ENCODE measurements at places on chromosomes 3 and 15. TPM values are rescaled to one million over a fixed set of nuclear protein-coding genes. Genes with fewer than 3 reads are reported as not detected.
A peak's percentile ranks its signal among the peaks of the same experiment; 100 is the strongest.

DNA sequence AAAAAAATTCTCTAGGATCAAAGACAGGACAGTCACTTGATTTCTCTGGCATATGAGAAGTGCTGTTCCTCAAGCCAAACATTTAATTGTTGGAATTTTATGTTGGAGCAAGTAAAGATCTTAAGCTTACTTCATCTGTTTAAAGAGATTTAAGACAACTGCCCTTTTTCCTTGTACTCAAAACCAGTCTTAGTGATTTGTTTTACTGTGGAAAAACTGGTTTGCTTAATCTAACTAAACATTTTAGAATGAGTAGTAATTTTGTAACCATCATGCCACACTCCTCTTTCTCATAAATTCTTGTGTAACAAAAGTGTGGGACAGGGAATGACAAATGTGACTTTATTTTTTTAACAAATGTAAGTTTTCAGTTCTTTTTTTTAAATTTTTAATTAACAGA lies 18.4 kb downstream of the PRKCI start:
- no peaks in the 10 kb centered on the region for H3K4me1 ChIP-seq
- H3K27ac ChIP-seq: no peak overlapping the region
- H3K27me3 ChIP-seq: no peaks in the 10 kb centered on the region

GRCh38 chr3:182420741-182421140 lies 372.6 kb upstream of the ATP11B start:
- H3K27me3 ChIP-seq: no peaks in the 10 kb centered on the region
- no peak overlapping the region for H3K27ac ChIP-seq
- H3K36me3 ChIP-seq: no peaks in the 10 kb centered on the region
- DNase-seq: no peak

GRCh38 chr15:90565866-90566265 lies 36.1 kb downstream of the CRTC3 start:
- peaks cover 63% of the 10 kb centered on the region for H3K4me1 ChIP-seq
- H3K27me3 ChIP-seq: no peaks in the 10 kb centered on the region
- H3K36me3 ChIP-seq: no peaks in the 10 kb centered on the region
- peak overlapping the region; percentile 4 for H3K27ac ChIP-seq

DNA sequence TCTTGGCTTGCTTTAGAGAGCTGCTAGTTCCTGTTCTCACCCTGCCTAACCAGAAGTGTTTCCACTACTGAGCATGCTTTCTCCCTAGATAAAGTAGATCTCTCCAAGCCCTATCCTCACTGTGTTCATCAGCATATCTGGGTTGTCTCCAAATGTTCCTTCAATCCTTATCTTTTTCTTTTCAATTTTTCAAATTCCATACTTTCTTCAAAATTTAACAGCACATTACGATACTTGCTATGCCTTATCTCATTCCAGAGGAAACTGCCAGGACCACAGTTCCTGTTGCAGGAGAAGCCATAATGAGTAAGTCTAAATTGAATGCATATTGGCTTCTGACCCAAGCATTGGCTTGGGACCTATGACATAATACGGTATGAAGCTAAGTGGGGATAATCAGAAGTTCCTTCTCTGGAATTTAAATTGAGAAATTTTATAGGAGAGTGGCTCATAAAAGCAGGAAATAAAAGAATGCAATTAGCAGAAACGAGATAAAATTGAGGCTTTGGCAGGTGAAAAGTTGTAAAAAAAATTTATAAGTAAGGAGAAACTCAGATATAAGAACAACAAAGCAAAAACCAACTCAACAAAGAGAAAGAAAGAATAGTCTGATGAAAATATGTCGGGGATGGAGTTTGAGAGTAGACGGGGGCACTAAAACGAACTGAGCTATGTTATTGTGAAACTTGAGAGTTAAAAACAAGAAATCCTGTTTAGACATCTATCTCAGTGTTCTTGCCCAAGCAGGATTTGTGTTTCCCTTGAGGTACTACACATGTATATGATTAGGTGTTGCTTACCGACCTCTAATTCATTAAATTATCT lies 631.7 kb upstream of the CCDC54 start:
- no peak overlapping the region for H3K4me3 ChIP-seq
- no peaks in the 10 kb centered on the region for H3K36me3 ChIP-seq
- no peaks in the 10 kb centered on the region for H3K27me3 ChIP-seq
- DNase-seq: no peak
- H3K4me1 ChIP-seq: peaks cover 3% of the 10 kb centered on the region
- H3K27ac ChIP-seq: no peak overlapping the region

- no peak overlapping the region for H3K27ac ChIP-seq
- no peak overlapping the region for H3K4me3 ChIP-seq
- peaks cover 4% of the 10 kb centered on the region for H3K4me1 ChIP-seq
Measured at GRCh38 chr3:184716622-184717398, 4.9 kb upstream of the MAGEF1 start.

DNA sequence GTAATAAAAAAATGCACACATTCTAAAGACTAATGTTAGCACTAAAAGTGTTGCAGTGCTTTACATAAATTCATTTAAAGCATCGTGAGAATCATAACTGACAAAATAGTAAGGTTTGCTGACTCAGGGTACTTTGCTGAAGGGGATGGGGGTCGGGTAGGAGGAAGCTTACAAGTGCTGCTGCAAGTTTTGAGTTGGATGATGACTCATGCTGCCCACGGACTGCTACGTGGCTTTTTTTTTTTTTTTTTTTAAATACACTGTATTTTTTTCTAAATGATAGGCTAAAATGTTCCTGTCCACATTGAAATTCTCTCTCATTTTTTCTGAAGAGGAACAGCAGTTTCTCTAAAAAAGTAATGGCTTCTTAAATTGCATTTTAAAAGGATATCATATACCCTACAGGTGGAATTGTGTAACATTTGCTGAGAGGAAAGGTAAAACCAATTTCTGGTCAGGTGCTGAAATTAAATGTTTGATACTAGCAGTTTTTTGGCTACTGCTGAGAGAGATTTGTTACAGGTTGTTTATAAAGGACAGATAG lies 2.2 kb downstream of the MAPK6 start:
- H3K27ac ChIP-seq: peak overlapping the region; percentile 90
- peaks cover 24% of the 10 kb centered on the region for H3K4me1 ChIP-seq
- DNase-seq: peak; percentile 35
- H3K27me3 ChIP-seq: no peaks in the 10 kb centered on the region
- H3K4me3 ChIP-seq: peak overlapping the region; percentile 79

GRCh38 chr3:86837871-86838270 lies 153.1 kb downstream of the VGLL3 start:
- H3K36me3 ChIP-seq: no peaks in the 10 kb centered on the region
- H3K4me3 ChIP-seq: no peak overlapping the region
- H3K4me1 ChIP-seq: no peaks in the 10 kb centered on the region

- H3K4me1 ChIP-seq: peaks cover 16% of the 10 kb centered on the region
- H3K27me3 ChIP-seq: no peaks in the 10 kb centered on the region
- H3K27ac ChIP-seq: no peak overlapping the region
- no peak for DNase-seq
Measured at GRCh38 chr15:88828791-88829190, 25.6 kb downstream of the ACAN start.

GRCh38 chr15:28956491-28956890 lies 70.7 kb downstream of the APBA2 start:
- H3K36me3 ChIP-seq: no peaks in the 10 kb centered on the region
- no peak overlapping the region for H3K4me3 ChIP-seq
- H3K4me1 ChIP-seq: no peaks in the 10 kb centered on the region
- DNase-seq: no peak
- H3K27ac ChIP-seq: no peak overlapping the region

GRCh38 chr15:90266061-90266431 lies 574 bp downstream of the NGRN start:
- H3K36me3 ChIP-seq: peaks cover 8% of the 10 kb centered on the region
- no peak for DNase-seq
- peak overlapping the region; percentile 93 for H3K4me3 ChIP-seq
- H3K27me3 ChIP-seq: no peaks in the 10 kb centered on the region

DNA sequence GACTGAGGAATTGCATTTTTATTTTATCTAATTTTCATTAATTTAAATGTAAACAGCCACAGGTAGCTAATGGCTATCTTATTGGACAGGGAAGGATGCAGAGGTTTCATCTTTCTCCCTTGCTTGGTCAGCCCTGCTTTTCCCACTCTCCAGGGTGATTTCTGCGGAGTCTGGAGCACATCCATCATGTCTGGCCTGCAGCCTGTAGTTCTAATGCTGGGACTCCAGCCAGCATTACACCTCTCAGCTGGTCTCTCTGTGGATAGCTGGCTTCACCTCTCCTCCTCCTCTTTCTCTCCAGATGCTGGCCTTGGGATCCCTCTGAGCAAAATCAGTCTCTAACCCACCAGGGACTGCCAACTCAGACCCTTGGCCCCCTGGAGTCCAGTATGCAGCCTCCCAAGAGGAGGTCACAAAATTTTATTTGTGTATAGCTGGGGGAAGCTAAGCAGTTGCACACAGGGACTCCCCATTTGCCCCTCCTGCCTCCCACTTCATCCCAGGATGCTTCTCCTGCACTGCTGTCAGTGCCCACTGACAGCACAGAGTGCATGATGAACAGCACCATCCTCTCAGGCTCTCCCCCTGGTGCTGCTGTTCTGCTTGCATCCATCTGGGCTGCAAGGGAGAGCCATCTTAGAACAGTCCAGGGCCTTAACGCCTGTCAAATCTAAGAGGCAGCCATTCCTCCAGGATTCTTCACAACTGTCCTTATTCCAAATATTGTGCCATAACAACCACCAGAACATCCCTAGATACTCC lies 1.7 kb downstream of the BFSP2 start:
- no peak overlapping the region for H3K27ac ChIP-seq
- no peaks in the 10 kb centered on the region for H3K36me3 ChIP-seq
- DNase-seq: no peak
- H3K4me1 ChIP-seq: no peaks in the 10 kb centered on the region

DNA sequence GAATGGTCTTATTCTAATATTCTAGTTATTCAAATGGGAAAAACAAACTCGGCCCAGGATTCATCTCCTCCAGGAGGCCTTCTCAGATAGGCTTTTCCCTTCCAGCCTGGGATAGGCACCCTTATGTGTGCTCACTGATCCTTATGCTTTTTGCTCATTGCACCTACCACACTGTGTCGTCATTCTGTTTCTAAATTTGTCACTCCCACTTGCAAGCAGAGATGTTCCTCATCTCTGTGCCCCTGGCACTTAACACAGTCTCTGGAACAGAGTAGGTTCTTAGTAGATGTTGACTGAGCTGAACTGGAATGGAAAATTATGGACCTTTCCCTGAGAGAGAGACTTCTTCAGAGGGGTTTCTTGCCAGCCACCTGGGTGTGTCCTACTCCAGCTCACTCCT lies 18.7 kb upstream of the SPG11 start:
- no peaks in the 10 kb centered on the region for H3K36me3 ChIP-seq
- no peak overlapping the region for H3K4me3 ChIP-seq
- no peaks in the 10 kb centered on the region for H3K4me1 ChIP-seq
- no peaks in the 10 kb centered on the region for H3K27me3 ChIP-seq
- no peak for DNase-seq
- H3K27ac ChIP-seq: no peak overlapping the region

GRCh38 chr3:30354513-30354912 lies 251.9 kb upstream of the TGFBR2 start:
- H3K4me1 ChIP-seq: peaks cover 30% of the 10 kb centered on the region
- no peaks in the 10 kb centered on the region for H3K36me3 ChIP-seq
- peak overlapping the region; percentile 54 for H3K27ac ChIP-seq
- no peaks in the 10 kb centered on the region for H3K27me3 ChIP-seq
- DNase-seq: no peak

DNA sequence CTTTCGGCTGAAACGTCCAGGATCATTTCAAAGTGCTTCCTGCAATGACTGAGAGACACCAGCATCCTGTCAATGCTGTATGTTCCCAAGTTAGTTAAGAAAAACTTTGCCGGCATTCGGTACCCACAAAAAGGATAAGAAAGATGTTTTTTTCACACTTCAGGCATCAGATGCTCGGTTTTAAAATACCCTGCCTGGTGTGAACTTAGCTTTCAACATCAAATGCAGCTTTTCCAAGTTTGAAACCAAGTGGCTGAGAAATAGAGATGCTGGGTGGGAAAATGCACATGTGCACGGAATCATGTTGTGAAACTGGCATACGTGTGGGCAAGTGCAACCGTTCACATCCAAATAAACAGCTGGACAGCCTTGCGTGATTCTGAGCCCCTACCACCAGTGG lies 254.9 kb upstream of the IGF1R start:
- no peak overlapping the region for H3K27ac ChIP-seq
- H3K27me3 ChIP-seq: no peaks in the 10 kb centered on the region
- H3K4me3 ChIP-seq: no peak overlapping the region

GRCh38 chr15:98774756-98775497 lies 126.6 kb downstream of the IGF1R start:
- no peaks in the 10 kb centered on the region for H3K27me3 ChIP-seq
- H3K36me3 ChIP-seq: no peaks in the 10 kb centered on the region

DNA sequence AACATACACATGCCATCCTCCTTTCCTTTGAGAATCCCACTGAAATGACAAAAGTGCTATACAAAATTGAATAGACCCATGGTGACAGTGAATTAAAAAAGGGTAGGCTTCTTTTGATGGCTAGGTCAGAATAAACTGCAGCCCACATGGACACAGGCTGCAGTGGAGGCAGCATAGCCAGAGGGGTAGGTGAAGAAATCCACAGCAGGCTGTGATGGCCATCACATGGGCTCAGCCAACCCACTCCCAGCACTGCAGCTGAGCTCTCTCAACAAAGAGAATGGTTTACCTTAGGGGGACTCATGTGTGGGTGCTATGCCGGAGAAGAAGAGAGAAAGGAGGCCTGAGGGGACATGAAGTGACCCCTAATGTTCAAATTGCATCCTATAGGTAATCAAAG lies 331.1 kb downstream of the CHST2 start:
- H3K4me1 ChIP-seq: no peaks in the 10 kb centered on the region
- no peak overlapping the region for H3K27ac ChIP-seq
- no peak overlapping the region for H3K4me3 ChIP-seq
- H3K27me3 ChIP-seq: no peaks in the 10 kb centered on the region

Gene SYNPR
- not detected for total RNA-seq

Gene LIPC
- not detected for total RNA-seq

Gene IGSF10
- total RNA-seq: 5.3 TPM

Gene ANKRD34C
- total RNA-seq: not detected

Gene EFCAB12
- not detected for total RNA-seq

Gene GOLGA8R
- 8.8 TPM for total RNA-seq

Gene LTK
- total RNA-seq: 0.81 TPM
